ENCODE measurements at places on chromosomes 7 and 10.

DNA sequence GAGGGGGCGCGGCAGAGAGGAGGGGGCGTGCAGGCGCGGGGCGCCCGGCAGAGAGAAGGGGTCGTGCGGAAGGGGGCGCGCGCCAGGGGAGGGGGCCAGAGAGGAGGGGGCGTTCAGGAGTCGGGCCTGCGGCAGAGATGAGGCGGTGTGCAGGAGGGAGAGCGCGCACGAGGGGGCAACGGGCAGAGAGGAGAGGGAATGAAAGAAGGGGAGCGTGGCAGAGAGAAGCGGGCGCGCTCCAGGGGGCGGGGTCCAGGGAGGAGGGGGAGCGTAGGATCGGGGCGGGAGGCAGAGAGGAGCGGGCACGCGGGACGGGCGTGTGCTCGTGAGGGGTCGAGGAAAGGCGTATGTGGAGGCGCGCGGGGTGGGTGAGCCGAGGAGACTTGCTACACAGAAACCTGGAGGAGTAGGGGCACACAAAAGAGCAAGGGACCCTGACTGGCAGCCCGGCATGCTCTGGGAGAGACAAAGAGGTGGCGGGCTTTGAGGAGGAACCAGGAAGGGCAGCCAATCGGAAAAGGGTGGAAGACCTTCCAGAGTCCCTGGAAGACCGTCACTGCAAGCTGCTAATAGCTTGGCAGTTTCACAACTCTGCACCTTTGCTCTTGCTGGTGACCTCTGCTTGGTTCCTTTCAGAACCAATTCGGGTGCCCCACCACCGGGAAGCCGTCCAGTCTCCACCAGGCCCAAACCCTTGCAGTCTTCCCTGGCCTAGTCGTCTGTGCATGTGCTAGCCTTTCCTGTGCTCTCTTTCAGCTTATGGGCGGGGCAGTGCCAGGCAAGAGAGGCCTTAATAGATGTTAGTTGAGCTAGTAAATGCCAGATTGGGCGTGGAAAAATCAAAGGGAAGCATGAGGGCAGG lies 639 bp downstream of the DYDC2 start:
- DNase-seq, result no peak

DNA sequence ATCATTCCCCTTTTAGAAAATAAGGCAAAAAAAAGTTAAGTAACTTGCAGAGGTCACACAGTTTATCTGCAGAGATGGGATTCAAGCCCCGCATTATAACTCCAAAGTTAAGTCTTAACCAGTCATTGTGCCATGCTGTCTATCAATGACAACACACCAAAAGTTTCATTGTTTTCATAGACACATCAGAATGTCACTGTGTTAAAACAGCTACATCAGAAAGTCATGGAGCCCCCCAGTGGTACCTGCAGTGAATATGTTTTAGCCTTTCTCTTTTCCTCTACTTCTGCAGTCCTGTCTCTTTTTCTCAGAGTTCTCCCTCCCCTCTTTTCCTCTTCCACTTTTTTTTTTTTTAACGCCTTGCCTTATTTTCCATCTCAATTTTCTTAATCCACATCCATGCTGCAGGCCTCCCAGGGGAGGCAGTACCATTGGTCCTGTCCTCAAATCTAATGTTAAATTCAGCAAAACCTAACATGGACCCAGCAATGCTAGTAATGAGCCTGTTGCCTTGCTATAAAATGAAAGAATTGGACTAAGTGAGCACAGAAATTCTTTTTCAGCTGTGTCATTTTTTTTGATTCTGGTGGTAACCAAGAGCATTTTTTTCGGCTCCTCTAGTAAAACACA lies 3.8 kb upstream of the NRCAM start:
- DNase-seq, result no peak

DNA sequence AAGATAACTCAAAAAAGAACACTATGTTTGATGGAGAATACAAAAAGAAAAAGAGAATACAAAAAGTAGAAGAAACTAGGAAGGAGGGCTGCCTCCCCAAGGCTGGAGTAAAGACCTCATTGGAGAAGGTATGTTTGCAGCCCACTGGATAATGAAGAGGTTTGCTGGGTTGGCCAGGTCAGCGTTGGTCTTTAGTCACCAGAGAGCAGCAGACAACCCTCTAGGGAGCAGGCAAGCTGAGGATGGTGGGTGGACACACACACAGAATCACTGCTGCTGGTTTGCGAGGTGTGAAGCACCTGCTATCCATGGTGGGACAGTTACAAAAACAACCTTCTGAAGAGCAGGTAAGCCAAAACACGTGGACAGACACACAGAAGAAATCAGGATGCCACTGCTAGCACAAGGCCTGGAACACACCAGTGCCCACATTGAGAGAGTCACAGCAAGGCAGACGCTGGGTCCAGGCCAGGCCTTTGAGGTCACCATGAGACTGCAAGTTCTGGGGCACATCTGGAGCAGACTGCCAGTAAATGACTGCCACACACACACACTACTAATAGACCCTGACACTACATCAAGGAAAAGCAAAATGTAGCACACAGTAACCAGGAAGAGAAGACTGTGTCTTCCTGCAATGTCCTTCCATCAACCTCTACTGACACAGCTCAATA lies 43.0 kb downstream of the MTERF1 start:
- no peak for DNase-seq

DNA sequence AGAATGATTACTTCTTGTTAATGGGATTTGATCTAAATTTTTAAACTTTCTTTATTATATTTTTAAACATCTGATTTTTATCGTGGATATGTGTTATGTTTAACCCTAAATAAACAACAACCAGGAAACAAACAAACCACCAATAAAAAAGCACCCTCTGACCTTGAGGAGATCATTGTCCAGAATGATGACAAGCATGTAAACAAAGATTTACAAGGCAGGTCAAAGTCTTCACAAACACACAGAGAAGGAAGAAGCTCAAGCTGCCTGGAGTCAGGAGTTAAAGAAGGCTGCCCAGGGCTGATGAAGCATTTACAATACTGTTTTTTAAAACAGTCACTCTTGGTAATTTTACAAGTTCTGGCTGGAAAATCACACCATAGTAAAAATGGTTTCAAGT lies 31.0 kb upstream of the EGFR start:
- DNase-seq, result no peak

Data from activated T-cell treated with anti-CD3 and anti-CD28 coated beads for 24 hours (primary cell).